Natural killer cell (primary cell): ENCODE measurements at places on chromosomes 5 and 9.

GRCh38 chr5:154189819-154190594 is 526 bp upstream of the GALNT10 start:
- peak; percentile 93 for DNase-seq

DNA sequence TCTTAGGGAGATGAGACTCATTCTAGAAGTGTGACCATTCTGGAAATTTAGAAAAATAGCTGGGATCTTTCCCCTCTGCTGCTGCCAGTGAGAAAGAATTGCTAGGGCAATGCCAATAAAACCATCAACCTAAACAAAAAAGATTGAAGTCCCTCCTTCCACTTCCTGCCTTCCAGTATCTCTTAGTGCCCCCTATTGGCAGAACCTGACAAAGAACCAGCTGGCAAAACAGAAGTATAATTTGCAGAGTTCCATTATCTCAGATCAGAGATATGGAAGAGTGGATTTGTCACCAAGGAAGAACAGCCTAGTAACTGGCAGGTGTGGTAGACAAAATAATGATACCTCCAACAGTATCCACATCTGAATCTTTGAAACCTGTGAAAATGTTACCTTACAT is 13.8 kb upstream of the PLCXD3 start:
- DNase-seq = no peak

DNA sequence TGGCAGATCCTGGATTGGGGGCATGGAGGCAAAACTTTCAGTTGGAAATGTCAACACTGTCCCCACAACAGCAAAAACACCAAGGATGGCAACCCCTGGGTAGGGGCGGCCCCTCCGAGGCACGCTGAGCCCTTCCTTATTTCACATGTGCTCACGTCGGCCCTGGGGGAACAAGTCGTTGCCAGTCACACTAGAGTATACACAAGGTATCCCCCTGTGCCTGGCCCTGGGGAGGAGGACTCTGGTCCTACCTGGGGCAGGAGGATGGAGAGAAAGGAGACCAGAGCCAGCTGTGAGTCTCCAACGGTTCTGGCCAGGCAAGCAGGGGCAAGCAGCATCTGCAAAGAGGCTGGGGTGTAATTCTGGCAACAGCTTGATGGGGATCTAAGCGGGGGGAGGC is 126.9 kb upstream of the FOXD4L5 start:
- DNase-seq = no peak

DNA sequence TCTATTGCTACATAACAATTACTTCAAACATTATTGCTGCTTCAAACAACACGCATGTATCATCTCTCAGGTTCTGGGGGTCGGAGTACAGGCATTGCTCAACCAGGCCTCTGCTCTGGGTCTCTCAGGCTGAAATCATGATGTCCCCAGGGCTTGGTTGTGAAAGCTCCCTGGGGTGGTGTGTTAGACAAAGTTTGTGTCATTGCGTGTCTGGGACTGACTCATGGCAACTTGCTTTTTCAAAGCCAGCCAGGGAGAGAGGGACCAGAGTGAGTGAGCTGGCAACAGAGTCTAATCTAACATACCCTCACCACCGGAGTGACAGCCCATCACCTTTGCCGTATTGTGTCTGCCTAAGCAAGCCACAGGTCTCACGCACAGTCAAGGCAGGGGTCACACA is 259.2 kb upstream of the NFIL3 start:
- DNase-seq = no peak

- no peak for DNase-seq
These were observed 59.8 kb upstream of the BARX1 start for GRCh38 chr9:94014920-94015319.

DNA sequence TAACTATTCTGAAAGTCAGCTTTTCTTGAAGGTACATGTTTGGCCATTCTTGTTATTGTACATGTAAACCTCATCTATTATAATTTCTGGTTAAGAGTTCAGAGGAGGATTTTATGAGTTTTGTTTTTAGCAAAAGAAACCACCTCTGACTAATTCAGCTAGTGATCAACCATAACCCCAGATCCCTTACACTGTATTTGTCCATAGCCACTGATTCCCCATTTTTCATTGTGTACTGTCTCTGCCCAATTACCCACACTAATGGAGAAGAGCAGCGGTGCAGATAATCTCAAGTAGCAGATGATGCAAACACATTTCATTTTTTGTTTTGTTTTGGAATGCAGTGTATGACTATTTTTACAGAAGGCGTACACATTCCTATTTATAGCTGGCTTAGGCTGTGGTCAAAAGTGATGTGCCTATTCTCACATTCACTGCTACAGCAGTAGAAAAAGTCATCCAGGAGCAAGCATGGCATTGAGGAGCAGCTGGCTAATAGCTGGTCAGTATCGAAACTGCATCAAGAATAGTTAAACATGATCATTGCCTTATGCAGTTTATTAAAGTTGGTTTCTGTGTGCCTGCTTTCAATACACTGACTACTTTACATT is 988.3 kb downstream of the DTWD2 start:
- no peak for DNase-seq

- no peak for DNase-seq
These were observed 52.7 kb upstream of the ERCC6L2 start for GRCh38 chr9:95822583-95823431.

DNA sequence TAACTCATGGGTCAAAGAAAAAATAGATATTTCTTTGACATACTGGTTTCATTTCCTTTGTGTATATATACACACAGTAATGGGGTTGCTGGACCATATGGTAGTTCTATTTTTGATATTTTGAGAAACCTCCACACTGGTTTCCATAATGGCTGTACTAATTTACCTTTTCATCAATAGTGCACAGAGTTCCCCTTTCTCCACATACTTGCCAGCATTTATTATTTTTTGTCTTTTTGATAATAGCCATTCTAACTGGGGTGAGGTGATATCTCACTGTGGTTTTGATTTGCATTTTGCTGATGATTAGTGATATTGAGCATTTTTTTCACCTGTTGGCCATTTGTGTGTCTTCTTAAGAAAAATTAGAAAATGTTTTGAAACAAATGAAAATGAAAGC is 78.4 kb upstream of the CKMT2 start:
- DNase-seq = no peak

GRCh38 chr9:75850459-75851200 is 39.8 kb upstream of the PCSK5 start:
- no peak for DNase-seq

DNA sequence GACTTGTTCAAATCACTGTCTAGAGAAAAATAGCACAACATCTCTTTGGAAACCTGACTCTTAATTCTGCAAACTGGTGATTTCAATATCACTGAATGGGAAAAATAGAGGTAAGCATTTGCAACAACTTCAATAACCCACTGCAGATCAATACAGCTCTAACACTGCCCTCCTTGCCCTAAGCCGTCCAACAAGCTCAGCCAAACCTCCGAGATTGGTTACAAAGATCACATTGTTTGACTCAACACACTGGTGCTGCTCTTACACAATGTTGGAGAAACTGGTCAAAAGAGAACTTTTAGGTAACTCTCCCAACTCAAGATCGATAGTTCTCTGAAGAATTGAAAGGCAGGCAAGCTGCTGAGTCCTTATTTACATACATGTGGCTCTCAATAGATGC is 150.4 kb downstream of the SPOCK1 start:
- DNase-seq = no peak

GRCh38 chr9:99231711-99232110 is 9.6 kb downstream of the SEC61B start:
- peak; percentile 45 for DNase-seq

- no peak for DNase-seq
These were observed 10.7 kb downstream of the GSN start for GRCh38 chr9:121278477-121279261.

DNA sequence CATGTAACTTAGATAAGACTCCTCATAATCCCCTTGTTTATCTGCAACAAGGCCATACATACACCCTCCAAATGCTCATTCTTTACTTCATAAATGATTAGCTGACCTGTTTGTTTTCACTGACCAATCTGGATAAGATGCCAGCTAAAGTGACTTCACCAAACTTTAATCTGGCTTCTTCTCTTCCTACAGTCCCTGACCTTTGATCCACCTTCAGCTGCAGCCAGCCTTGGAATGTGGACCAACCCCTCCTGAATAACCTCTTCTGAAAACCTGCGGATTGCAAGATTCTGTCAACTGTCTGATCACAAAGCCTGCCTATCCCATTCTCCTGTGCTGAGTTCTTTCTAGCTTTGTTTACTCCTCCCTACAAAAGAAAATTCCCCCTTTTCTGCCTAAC is 476.8 kb downstream of the LRRC70 start:
- no peak for DNase-seq

- DNase-seq = no peak
These were observed 165.7 kb downstream of the PSAT1 start for GRCh38 chr9:78462611-78463010.

- no peak for DNase-seq
These were observed 337.2 kb downstream of the NPR3 start for GRCh38 chr5:33048315-33048714.

- no peak for DNase-seq
These were observed 71.5 kb downstream of the JAKMIP2 start for GRCh38 chr5:147711019-147711418.

DNA sequence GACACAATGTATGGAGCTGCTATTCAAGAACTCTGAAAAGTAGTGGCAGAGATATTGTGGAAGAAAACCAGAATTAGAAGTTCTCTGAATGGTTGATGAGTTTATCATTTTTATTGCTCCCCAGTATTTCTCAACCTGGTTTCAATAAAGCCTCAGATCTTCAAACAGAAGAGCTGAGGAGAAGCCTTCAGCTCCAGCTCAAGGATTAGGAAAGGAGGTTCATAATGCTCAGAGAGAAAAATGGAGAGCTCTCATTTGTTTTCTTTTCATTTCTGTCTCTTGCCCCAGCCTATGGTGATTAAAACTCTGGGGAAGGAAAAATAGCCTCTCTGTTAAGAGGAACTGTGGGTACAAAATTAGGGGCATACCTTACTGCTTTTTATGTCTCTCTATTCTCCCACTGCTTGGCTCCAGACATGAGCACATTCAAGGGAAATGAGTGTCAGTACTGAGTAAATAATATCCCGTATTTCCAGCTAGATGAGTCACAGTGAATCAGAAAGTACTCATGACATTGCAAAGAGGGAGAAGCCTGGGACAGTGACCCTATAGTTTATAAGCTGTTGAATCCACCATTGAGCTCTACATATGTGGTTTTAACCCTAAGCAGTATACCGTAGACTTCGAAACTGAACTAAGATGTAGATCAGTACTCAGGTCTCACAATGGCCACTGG is 138.1 kb downstream of the EMB start:
- DNase-seq = no peak

DNA sequence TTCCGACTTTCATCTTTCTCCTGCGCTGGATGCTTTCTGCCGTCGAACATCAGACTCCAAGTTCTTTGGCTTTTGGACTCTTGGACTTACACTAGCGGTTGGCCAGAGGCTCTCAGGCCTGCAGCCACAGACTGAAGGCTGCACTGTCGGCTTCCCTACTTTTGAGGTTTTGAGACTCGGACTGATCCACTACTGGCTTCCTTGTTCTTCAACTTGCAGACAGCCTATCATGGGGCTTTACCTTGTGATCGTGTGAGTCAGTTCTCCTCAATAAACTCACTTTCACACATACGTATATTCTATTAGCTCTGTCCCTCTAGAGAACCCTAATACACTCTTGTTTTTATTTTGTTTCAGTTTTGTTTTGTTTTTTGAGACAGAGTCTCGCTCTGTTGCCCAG is 10.3 kb downstream of the FKBP15 start:
- no peak for DNase-seq

GRCh38 chr9:136157477-136158265 is 39.0 kb upstream of the TMEM250 start:
- no peak for DNase-seq

DNA sequence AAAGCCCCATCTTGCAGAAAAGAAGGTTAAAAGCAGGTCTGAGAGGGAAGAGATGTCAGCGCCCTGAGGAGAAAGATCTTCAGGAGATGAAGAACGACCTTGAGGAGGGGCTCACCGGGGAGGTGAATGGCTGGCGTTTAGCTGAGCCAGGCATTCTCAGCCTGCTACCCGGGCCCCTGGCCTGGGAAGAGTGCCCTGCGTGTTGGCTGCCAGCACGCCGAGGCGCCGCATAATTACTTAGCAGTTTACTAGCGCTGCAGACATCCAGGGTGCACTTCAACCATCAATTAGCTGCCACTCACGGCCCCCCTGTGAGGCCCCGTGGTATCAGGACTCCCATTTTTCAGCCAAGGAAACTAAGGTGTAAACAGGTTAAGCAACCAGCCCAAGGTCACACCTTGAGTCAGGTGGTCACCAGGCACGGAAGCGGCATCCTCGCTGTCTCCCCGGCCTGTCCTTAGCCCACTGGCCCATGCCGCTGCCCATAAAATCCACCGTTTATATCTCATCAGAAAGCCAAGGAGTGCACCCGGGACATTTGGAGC is 551.9 kb downstream of the BNC2 start:
- no peak for DNase-seq

DNA sequence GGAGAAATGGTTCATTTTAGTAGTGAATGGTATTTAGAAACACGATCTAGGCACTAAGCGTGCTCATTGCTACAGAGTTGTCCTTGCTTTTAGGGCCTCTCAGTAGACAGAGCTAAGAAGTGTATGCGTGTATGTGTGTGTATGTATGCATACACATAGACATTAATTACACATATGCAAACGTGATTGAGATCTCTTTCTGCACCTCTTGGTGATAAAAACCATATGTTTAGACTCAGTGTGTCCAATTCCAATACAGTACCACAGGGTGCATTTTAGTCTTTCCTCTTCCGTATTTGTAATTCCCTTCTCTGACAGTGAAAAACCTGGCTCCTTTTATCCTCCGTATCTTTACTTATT is 13.1 kb downstream of the TRIO start:
- no peak for DNase-seq

DNA sequence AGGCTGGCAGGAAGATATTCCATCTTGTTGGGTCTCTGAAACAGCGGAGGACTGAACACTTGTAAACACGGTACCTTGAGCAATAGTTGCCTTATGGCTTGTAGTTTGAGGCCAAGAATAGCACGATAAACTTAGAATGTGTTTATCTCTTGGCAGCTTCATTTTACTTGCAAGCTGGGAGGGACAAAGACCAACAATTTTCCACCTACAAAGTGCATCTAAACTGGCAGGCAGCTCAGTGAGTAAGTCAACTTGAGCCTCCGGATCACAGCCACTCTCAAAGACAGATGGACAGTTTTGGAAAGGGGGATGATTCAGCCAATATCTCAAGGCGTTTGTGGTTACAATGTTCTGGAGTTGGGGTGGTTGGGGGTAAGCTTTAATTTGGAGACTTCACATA is 652.6 kb downstream of the CETN3 start:
- DNase-seq = no peak

GRCh38 chr5:169173372-169173771 is 127.6 kb downstream of the SLIT3 start:
- no peak for DNase-seq

DNA sequence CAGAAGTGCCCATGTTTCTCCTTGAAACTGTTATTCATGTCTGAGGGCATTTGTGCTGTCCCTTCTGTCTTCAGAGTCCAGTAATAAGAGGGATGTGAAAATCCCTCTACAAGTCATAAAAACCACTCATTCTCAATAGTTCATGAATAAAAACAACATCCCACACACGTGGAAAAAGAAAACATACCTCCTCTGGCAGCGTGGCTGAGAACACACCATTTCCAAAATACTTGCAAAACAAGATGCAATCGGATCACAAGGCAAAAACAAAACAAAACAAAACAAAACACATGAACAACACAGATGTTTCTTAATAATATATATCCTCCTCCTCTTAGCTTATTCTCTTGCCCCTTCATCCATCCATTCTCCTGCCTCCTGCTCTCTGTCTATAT is 71.0 kb upstream of the EQTN start:
- DNase-seq = no peak

- no peak for DNase-seq
These were observed 378.3 kb downstream of the KIAA0825 start for GRCh38 chr5:94240134-94240533.

GRCh38 chr9:28720746-28721145 is 1147.5 kb upstream of the C9orf72 start:
- no peak for DNase-seq
